ENCODE measurements at places on chromosomes 1 and 21.

DNA sequence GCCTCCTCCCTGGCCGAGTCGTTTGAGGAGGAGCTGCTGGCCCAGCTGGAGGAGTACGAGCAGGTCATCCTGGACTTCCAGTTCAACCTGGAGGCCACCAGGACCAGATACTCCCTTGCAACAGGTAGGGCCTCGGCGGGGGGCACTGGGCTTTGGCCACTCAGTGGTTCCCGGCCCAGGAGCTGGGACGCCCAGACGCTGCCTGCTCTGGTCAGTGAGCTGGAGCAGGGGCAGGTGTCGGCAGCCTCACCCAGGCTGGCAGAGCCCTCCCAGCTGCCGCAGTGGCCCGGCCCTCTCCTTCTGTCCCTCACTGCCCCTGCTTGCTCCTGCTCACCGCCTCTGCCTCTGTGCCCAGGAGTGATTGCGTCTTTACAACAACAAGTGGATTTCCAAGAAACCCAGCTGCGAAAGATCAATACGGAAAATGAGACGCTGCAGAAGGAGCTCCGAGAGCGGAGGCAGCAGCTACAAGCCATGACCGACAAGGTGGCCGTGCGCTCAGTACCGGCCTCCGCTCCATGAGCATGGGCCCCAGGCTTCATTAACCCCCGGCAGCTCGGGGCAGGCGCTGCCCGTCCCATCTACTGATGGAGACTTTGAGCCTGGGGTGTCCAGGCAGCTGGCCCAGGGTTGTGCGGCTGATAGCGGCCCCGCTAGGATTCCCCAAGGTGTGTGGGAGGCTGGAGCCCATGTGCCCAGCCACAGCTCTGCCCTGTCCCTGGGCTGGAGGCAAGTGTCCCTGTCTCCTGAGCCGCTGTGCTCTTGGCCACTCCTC is 9.0 kb upstream of the SMIM1 start:
- DNase-seq: no peak

DNA sequence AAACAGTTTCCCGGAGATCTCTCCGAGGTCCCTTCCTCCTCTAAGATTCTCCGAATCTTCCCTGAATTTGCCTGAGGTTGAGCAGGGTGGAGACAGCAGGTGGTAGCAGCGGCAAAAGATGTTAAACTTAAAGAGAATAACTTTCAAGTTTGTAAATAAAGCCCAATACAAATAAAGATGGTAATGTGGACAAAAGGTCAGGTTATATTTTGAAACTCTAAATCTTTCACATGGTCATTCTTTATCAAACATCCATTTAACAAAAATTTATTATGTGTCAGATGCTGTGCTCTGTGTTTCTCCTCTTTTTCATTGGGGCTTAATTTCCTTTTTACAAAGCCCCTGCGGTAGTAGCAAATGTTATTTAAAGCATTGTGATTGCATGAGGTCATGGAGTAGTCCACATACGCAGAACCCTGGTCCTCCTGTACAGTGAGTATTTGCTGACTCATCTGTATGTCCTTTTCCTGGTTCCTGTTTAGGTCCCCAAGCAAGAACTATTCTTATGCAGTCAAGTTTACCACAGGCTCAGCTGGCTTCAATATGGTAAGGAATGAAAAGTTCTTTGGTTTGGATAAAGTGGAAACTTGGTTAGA is 119.2 kb downstream of the ITSN1 start:
- peak; percentile 78 for DNase-seq

DNA sequence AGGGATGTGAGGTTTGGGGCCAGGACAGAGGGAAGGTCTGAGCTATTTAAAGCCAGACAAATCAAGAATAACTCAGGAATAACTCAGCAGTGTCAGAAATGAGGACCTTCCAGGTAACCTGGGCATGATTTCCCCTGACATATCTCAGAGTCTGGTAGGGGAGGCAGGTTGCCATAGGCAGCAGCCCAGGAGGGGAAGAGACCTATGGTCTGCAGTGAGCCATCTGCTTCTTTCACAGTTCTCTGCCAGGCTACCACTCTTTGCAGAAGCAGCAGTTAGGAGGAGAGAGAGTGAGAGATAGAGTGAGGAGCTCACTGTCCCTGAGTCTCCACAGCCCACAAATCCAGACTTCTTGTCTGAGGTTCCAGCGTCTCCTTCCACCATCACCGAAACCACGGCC is 6.3 kb upstream of the VSIG8 start:
- DNase-seq: no peak

GRCh38 chr1:172423336-172423735 is 2.9 kb downstream of the C1orf105 start:
- DNase-seq: no peak

- DNase-seq: peak; percentile 83
Observed at GRCh38 chr21:33380483-33380998, 22.7 kb upstream of the IFNGR2 start.

- peak; percentile 64 for DNase-seq
Observed at GRCh38 chr1:28091043-28091781, 2.8 kb upstream of the EYA3 start.

- no peak for DNase-seq
Observed at GRCh38 chr1:31429583-31429982, 16.6 kb downstream of the SERINC2 start.

- no peak for DNase-seq
Observed at GRCh38 chr1:181121498-181121897, 33.0 kb downstream of the IER5 start.

DNA sequence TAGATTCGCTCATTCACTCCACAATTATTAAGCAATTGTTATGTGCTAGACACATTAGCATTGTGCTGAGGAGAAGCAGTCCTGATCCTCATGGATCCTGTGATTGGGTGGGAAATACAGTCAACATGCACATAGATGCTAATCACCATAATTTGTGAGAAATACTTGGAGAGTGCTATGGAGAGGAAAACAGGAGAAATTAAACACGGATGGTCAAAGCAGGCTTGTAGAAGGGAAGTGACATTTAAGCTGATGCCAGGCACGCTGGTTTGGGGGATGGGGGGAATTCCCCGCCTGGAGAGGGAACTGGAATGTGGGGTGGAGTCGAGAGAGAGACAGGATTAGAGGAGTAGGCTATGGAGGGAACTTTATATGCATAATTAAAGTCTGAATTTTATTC is 52.2 kb upstream of the L1TD1 start:
- no peak for DNase-seq

GRCh38 chr1:248243204-248243603 is 12.0 kb downstream of the OR2M4 start:
- DNase-seq: peak; percentile 13

All from hepatic stellate cell (primary cell).